ENCODE measurements at places on chromosomes 7 and 10. TPM values are rescaled to one million over a fixed set of nuclear protein-coding genes. Genes with fewer than 3 reads are reported as not detected.

GRCh38 chr10:75000748-75001321 lies 110.6 kb upstream of the SAMD8 start:
- DNase-seq, result no peak

DNA sequence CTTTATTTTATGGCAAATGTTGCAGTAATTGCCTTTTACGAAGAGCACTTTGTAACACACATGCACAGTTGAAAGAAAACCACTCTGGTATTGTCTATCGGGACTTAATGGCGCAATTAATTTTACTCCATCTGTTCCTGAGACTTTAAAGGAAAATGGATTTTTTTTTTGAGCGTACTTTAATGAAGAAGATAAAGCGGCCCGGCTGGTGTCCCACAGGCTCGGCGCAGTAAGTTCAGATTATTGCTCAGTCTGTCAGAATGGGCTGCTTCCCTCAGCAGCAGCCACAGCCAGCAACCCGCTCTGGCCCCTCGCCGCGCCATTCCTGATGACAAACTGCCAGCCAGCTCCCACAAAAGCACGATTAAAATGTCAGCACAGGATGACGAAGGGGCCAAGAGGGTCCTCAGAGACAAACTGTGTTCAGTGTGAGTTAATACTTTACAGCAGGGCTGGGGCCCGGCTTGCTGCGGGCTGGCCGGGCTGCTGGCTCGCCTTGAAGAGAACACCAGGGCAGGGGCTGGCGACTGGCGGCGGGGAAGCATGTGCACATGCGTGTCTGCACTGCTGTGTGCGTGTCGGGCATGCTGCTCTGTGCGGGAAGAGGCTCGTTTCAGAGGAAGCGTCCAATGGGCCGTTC lies 501.0 kb upstream of the GALNT17 start:
- peak; percentile 53 for DNase-seq

DNA sequence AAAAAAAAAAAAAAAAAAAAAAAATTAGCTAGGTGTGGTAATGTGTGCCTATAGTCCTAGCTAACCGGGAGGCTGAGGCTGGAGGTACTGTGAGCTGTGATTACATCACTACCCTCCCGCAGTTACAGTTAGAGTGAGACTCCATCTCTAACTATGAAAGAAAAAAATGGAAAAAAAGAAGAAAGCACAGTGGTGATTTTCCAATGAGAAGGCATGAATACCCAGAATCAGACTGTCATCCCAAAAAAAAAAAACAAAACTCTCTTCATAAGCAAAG lies 269.9 kb upstream of the MKLN1 start:
- DNase-seq, result no peak

DNA sequence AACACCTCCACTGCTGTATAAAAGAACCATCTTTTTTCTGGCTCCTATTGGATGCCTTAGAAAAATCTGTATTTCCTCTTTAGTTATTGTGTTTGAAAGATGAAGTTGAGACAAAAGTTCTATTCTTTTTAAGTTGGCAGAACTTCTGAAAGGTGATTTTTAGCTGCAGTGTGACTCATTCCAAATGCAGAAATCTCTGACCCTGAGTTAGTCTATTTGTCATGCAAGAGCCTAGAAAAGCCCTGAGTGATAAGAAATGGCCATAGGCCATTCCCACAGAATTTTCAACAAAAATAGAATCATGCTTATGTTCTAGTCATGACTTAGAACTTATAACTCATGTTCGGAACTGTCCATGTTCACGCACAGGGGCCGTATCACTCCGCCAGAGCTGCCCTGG lies 89.1 kb downstream of the EGFR start:
- no peak for DNase-seq

The SGCE gene
- total RNA-seq, result 166 TPM

The PPP1R17 gene
- not detected for total RNA-seq

Measured in uterus (tissue), 4 donors.